Ureter (tissue), 1 donor: ENCODE measurements at places on chromosomes 11 and 22.

DNA sequence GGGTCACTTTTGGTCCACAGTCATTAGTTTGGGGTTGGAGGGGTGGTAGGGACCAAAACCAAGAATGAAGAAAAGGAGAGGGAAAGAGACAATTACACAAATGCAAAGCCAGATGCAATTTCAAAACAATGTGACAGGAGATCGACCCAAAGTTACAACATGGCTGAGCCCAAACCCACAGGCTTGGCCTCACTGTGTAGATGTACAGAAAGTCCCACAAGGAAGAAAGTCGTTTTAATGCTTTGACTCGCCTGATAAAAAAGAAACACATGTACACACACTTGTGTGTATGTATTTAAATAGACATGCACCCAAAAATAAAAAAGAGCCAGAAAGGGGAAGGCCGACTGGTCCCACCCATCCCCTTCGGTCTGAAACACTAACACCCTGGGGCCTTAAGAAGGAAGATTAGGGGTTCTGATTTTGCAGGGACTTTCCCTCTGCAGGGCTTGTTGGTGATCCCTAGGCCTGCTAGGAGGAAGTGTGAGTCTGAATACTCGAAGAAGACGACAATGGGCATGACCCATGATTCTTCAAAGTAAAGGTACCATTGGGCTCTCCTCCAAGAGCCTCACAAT lies 104.1 kb downstream of the ETS1 start:
- no peak for DNase-seq

DNA sequence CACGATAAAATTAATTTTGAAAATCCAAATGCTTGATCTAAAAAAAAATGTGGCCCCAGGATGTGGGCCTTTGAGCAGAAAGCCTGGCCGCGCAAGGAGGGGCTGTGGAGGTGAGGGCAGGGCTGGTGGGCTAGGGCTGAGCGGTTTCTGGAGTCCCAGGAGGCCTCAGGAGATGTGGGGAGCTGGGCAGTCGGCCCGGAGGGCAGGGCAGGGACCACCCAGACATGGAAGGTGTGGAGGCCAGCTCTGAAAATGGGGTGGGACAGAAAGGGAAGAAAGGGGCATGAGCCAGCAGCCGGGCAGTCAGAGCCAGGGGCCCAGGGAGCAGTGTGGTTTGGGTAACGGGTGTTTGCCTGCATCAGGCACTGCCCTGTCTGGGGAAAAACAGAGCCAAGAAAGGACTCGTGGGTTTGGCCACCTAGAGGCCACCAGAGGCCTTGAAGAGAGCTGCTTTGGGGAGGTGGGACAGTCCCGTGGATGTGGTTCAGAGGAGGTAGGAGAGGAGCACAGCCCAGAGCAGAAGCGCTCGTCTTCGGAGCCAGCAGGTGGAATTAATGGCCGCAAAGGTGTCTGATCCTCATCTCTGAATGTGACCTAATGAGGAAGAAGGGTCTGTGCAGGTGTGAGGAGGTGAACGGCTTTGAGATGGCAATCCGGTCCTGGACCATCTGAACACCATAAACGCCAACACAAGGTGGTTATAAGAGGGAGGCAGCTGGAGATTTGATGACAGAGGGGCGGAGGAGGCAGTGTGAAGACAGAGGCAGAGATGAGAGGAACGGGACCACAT lies 50.2 kb downstream of the IGF2 start:
- DNase-seq: peak; percentile 35

DNA sequence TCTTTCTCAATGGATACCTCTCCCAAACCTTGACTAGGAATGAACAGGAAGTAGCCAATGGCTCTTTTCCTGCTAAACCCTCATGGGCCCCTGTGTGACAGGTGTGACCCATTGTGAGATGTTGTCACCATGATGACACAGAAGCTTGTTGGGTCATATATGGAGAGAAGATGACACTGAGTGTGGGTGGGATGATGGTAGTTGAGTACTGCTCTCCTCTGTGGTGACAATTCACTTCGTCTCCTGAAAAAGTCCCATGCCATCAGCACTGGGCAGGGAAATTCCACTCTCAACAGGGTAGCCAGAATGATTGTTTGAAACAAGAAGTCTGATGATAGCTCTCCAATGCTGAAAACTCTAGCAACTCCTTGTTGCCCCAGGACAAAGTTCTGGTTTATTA lies 94.0 kb upstream of the SEZ6L start:
- DNase-seq: no peak

DNA sequence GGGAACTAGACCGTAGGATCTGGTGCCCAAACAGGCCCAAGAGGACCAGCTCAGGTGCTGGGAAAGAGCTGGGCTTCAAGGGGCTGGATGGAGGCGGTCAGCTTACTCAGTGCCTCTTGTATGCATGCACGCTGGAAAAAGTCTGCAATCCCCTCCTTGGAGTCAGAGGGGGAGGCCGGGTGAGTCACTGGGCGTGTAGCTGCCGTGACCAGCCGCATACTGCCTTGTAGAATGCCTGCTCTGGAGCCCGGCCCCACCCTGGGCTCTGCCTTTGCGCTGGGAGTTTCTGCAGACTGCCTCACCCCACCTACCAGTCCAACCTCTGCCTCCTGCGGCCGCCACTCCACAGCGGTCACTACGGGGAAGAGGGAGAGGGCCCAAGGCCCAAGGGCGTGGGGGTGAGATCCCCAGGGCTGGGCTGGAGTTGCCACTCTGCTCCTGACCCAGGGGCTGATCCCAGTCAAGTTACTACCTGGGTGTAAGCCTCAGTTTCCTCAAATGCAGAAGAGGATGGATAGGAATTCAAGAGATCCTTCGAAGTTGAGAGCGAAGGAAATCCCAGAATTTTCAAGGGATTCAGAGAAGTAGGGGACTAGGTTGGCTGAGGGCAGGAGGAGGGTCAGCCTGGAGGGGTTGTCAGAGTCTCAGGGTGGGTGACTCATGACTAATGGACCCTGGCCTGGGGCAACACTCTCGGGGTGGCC lies 4.2 kb downstream of the MRGPRF start:
- DNase-seq: peak; percentile 93

GRCh38 chr22:49111085-49111484 lies 716.6 kb downstream of the BRD1 start:
- DNase-seq: no peak

GRCh38 chr11:107570015-107570414 lies 4.5 kb upstream of the ALKBH8 start:
- DNase-seq: no peak

- no peak for DNase-seq
These were observed 24.9 kb downstream of the DHCR7 start for GRCh38 chr11:71423181-71423790.

GRCh38 chr22:42816336-42816735 lies 40.7 kb downstream of the ARFGAP3 start:
- no peak for DNase-seq

DNA sequence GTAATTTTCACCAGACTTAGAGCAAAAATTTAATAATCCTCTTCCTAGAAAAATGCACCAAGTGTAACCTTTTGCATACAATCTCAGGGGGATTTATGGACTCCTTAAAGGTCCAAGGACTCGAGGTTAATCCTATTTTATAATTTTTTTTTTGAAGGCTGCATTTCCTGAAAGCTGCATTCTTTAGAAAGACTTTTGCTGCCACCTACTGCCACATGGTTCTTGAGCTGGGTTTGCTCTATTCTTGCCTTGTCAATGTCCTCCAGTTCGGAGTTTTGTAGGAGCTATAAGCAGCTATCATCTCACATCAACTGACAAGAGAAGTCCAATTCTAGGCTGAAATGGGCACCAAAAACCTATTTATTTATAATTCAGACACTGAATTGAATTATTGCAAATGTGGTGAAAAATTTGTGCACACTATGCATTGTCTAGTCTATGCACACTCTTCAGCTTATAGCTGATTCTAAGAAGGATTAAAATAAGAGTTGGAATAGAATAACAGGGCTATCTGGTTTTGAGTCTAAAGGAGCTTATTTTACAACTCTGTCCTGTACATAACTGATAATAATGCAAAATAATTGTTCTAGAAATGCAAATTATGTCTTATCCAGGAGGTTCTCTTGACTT lies 31.3 kb downstream of the TRAF6 start:
- no peak for DNase-seq

- DNase-seq: no peak
These were observed 5.8 kb downstream of the SELENOO start for GRCh38 chr22:50206599-50206998.

DNA sequence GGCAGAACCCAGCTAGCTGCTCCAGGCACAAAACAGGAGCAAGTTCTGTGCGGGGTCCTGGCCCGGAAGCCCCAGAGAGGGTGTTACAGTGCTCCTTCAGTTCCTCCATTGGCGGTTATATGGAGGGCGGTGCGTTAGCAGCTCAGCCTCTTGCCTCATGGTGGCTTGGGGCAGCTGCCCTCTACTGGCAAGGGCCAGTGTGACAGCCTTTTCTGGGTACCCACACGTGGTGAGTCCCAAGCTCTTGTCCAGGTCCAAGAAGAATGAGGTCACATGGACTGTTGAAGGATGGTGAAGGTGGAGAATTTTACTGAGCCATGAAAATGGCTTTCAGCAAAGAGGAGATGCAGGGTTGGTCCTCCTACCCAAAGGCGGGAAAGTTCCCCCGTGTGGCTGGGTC lies 100.5 kb downstream of the WT1 start:
- DNase-seq: no peak

GRCh38 chr22:49257551-49257961 lies 570.1 kb downstream of the BRD1 start:
- peak; percentile 35 for DNase-seq

- peak; percentile 65 for DNase-seq
These were observed 131.1 kb downstream of the RASSF10 start for GRCh38 chr11:13140028-13140870.
